ENCODE measurements at places on chromosomes 5 and 9.

- DNase-seq: no peak
These were observed 192.1 kb upstream of the RGMB start for GRCh38 chr5:98581112-98581997.

DNA sequence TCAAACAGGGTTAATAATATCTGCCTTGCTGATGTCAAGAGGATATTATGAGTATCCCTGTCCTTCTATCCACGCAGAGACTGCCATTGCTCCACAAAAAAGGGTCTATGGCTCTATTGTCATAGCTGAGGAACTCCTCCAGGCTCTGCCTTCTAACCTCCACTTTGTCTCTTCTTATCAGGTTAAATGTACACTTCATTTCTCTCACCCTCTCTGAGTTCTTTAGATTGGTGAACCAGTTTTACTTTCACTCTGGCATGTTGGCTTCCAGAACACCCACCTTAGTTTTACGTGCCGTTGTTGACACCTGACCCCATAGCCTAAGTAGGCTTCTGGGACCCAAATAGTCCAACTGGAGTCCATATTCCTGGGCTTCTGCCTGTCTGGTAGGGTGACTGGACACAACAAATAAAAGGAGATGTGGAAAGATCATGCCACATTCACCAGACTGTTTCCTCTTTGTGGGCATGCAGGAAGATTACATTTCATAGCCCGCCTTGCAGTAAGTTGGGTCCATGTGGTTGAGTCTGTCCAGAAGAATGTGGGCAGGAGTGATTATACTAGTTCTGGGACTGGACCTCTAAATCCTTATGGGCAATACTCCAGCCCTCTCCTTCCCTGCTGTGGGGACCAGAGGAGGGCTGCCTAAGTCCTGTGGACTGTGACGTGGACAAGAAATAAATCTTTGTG, 350.4 kb upstream of the CLINT1 start:
- no peak for DNase-seq

GRCh38 chr5:17223367-17224185, 6.1 kb downstream of the BASP1 start:
- no peak for DNase-seq

- no peak for DNase-seq
These were observed 666.4 kb upstream of the ZNF608 start for GRCh38 chr5:125412561-125413495.

DNA sequence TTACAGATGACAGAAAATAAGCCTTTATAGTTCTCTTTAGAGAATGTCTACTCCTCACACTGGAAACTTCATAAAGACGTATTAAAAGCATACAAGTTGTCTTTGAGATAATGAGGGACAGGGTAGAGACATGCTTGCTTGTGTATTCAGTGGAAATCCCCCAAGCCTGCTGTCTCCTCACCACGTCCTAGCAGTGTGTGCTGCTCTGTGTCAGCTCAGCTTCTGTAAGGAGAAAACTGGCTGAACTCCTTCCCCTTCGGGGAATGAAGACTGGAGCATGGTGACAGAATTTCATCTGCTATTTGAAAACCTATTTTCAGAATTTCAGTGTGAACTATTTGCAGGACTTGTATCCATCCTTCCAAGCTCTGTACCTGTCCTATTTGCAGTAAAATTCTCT, 9.4 kb downstream of the OR2V2 start:
- DNase-seq: no peak
